ENCODE measurements at places on chromosomes 2 and 18.

DNA sequence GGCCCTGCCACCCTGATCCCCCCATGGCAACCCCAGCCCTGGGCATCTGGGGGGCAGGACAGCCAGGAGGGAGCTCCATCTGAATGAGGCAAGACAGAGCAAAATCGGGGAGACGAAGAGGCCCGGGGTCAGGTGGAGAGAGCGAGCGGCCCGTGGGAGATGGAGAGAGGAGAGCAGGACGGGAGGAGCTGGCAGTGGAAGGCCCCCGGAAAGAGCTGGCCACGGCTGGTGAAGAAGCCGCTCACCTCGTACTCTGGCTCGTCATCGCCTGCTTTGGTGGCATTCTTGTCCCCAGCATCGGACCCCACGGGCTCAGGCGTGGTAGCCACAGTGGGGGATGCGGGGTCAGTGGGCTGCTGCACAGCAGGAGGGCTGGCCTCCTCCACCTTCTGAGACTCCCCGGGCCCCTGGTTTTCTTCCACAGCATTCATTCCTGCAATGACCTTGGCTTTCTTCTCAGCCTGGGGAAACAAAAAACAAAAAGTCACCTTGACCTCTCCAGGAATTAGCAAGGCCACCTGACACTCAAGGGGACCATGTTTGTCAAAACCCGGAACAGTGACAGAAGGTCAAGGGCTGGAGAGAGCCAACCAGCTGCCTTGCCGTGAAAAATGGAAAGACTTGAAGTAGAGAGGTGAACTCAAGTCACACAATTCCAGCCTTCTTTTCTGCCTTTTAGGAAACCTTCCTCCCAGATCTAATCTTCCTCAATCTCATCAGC is 79.6 kb upstream of the POMC start:
- DNase-seq: no peak

- DNase-seq: no peak
Measured at GRCh38 chr2:204069804-204070203, 133.2 kb downstream of the ICOS start.

DNA sequence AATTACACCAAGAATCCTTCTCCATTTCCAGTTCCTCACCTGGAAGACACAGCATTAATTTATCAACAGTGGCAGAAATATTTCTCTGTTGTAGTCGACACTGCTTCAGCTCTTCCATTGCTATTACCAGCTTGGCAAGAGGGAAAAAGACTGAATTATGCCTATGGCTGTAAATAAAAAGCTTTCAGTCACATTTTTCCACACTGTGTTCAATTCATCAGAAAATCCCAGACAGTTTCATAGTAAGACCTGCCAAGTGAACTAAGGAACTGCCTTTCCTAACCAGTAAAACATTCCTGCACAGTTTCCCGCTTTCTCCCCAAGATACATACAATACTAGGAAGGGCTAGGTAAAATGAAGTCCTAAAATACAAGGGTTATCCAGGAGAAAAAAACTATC is 94.7 kb downstream of the EXOC6B start:
- no peak for DNase-seq

GRCh38 chr2:85160966-85161960 is 28.1 kb downstream of the TCF7L1 start:
- no peak for DNase-seq

- no peak for DNase-seq
Measured at GRCh38 chr18:36503477-36503876, 206.0 kb downstream of the FHOD3 start.

DNA sequence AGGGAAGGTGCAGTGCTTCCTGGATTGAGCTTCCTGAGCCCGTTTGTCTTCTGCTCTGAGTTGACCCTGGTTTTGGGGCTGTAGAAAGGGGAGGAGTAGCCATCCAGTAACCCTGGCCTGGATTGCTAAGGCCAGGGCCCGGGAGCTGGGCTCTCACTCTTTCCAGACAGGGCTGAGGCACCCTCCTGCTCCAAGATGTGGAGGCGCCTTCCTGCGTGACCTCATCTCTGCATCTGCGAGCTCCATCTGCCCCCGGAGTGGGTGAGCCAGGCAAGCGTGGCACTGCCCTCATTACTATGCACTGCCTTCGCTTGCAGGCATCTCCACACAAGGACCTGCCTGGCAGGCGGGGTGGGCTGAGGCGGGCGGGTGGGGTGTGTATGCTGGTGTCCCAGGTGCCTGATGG is 58.0 kb downstream of the RAB31 start:
- DNase-seq: no peak

GRCh38 chr2:217672472-217672871 is 330.3 kb downstream of the TNS1 start:
- no peak for DNase-seq

DNA sequence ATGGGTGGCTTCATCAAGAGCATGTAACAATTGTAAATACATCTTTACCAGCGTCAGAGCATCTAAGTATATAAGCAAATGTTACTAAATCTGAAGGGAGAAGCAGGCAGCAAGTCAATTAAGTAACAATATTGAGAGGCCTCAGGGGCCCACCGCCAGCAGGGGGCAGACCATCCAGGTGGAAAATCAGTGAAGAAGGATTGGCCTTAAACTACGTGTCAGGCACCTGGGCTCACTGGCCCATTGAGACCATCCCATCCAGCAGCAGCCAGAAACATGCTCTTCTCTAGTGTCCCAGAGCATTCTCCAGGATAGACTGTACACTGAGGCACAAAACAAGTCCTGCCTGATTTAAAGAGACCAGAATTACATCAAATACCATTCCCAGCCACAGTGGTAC is 96.2 kb upstream of the SNTG2 start:
- peak; percentile 30 for DNase-seq

DNA sequence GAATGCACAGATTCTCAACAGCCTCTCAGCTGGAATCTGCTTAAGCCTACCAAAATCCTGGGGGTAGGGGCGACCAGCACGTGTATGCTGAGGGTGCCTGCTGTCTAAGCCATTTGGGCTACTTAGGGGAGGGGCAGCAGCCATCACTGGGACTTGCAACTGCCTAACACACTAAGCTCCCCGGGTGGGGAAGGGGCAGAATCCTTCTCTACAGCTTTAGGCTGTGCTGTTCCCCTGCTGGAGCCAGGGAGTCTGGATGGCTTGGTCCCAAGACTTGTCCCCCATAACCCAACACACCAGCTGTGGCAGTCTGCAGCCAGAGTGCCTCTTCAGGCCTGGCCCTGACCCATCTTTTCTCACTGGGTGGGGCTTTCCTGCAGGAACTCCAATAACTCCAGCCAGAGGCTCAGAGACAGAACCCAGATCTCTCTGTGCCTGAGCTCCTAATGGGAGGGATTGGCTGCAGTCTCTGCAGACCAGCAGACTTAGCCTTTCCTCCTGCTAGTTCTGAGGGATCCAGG is 305.4 kb upstream of the RND3 start:
- no peak for DNase-seq

- no peak for DNase-seq
Measured at GRCh38 chr2:105813405-105813804, 68.7 kb downstream of the NCK2 start.

- DNase-seq: no peak
Measured at GRCh38 chr2:136206613-136207012, 88.7 kb upstream of the CXCR4 start.

DNA sequence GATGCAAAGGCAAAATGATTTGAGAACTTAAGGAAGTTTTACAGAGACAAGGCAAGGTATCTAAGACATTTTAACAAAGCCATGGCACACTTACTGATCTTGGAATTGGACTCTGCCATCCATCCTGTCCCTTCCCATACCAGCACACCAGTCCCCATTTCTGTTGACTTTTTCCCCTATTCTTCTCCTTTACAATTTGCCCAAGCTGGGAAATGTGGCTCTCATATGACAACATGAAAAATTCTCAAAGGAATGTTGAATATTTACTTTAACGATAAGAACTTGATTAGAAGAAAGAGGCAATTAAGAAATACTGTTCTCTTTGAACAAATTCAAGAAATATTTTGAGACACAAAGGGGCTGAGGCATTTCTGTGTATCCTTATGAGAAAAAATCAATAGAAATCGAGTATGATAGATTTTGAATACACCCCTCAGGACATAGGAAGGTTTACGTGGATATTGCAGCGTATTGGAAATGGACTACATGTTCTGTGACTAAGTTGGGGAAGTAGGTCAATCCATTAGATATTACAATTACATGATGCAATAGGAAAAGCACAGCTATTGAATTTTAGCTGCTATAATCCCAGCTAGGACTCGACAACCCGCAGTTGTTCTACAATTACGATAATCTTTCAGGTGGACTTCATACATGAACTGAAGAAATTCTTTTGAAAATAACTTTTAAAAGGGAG is 201.6 kb downstream of the TRIB2 start:
- no peak for DNase-seq

DNA sequence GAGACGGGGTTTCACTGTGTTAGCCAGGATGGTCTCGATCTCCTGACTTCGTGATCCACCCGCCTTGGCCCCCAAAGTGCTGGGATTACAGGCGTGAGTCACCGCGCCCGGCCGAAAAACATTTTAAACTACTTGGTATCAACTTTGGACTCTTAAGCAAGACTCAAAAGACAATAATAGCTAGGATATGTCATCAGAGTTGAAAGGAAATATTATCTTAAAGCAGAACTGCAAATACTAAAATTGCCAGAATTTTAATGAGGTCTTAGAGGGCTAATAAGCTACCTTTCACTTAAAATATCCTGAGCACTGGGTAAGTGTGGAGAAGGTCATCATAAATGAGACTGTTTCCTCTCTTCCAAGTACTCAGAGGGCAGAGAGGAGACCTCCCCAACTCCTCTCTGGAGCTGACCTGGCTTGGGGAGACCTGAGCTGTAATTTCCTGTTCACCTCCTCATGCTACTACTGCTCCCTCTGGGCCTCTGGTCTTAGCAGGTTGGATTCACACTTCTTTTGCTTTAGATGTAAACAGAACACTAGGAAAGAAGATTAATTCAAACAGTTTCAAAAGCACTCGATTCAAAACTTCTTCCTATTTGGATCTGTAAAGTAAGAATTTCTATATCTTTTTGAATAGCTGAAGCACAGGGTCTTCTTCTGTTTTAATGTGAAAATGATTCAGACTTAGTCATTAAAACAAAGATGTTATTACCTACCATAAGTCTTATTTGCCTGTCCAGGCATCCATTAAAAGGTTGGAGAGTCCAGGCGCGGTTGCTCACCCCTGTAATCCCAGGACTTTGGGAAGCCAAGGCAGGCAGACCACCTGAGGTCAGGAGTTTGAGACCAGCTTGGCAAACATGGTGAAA is 16.5 kb downstream of the CNRIP1 start:
- no peak for DNase-seq

DNA sequence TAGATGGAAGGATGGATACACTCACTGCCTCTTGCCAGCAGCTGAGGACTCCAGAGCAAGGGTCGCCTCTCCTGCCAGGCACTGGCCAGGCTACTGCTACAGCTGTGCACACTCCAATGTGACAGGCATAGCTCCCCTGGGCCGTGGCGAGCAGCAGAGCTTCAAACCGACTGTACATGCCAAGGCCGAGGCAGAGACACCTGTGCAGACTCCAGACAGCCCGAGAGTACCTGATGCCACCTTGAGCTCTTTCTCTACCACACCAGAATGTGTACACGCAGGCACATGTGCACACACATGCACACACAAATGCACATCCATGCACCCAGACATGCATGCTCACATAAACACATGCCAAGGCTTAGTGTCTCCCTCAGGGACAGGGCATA is 508.3 kb upstream of the MYT1L start:
- no peak for DNase-seq

DNA sequence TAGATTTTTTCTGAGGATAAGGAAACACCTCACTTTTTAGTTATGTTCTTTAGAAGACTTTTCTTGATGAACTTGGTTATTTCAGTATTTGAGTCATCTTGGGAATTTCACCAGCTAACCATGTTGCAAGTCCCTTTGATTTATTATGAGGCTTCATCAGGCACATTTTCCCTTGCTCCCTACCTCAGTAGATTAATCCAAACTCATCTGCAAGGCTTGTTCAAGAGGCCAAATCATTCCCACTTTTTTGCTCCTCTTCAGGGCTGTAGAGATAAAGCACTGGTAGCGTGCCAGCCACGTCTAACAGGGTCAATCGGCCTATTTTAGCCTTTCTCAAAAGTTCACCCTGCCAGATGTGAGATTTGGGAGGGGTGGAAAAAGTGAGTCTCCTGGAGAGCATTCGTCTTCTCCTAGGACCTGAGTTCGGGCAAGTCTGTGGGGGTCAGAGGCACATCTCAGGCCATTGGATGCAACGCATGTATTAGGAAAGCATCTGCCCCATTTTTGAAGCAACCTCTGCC is 120.3 kb downstream of the RDH14 start:
- DNase-seq: no peak

GRCh38 chr2:196520605-196521004 is 118.9 kb upstream of the CCDC150 start:
- no peak for DNase-seq

DNA sequence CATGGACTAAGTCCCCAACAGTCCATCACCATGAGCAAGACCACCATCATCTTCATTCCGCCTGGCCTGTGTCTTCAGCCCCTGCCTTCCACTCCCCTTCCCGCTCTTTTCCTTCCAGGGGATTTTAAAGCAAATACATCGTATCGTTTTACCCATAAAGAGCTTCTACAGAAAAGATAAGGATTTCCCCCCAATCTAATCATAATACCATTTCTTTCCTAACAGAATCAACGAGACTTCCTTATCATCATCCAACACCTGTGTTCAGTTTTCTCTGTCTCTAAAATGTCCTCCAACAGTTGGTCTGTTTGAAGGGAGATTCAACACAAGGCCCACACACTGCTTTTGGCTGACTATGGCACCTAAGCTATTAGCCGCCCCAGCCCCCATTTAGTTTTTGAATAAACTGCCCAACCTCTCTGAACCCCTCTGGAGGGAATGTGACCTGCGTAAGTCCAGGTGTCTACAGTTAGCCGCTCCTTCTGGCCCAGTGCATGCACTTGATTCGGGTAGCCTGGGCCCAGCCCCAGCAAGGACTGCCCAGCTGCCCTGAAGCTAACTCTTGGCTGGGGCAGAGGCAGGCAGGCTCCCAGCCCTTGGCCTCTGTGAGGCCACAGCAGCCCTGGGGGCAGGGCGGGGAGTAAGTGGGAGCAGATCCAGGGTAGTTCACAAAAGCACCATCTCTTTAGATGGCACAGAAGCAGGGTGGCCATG is 25.3 kb upstream of the SEMA4C start:
- DNase-seq: peak; percentile 72

DNA sequence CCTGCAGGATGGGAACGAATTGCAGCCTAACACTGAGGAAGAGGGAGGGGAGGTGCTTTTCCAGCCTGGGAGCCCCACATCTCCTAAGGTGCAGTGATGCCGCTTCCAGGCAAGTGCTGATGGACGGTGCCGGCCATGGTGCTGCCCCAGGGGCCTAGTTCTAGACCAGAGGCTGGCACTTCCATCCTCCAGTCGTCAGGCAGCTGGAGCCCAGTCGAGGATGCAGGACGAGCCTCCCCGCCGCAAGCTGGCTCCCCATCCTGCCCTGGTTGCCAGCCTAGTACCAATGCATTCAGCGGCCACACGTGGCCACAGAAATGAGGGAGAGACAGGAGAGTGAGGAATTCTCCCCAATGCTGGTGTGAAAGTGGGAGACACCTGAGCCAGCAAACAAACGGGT is 413.5 kb downstream of the ZNF516 start:
- no peak for DNase-seq

- DNase-seq: no peak
Measured at GRCh38 chr2:85422072-85422457, 3.6 kb downstream of the SH2D6 start.
